ENCODE measurements at places on chromosomes 4 and X.

- no peak overlapping the region for H3K4me3 ChIP-seq
- peaks cover 37% of the 10 kb centered on the region for H3K36me3 ChIP-seq
- no peak for DNase-seq
- H3K4me1 ChIP-seq, result no peaks in the 10 kb centered on the region
These were observed 35.8 kb upstream of the LARP1B start for GRCh38 chr4:128025319-128025718.

DNA sequence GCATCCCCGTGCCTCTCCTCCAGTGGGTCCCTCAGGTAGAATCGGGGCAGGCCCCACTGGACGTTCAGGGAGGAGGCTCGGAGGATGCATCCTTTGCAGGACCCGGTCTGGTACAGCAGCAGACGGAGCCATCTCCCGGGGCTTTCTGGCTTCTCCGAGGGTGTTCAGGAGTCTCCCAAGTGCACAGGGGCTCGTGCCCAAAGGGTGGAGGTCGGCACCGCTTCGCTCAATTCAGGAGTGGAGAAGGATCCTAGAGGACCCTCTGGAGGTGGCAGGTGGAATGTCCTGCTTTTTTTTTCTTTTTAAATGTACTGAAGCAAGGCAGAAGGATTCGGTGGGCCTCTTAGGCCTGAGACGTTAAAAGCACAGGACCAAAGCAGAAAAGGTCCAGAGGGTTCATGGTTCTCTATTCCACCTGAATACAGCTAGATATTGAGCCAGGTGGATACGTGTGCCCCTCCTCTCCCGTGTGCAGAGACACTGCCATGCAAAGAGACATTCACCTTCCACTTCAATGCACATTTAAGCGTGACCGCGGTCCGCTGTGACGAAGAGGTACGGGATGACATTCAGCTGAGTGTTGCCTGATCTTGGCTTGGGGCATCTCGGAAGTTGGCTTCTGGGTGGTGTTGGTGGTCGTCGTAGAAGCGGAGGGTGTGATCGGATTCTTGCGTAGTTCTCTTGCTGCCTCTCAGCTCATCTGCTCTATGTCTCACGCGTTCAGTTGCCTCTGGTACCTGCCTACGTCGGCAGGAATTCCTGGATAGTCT, 281.2 kb upstream of the AGTR2 start:
- peaks cover 11% of the 10 kb centered on the region for H3K4me1 ChIP-seq
- H3K36me3 ChIP-seq, result no peaks in the 10 kb centered on the region
- no peak overlapping the region for H3K27ac ChIP-seq
- no peak for DNase-seq
- no peak overlapping the region for H3K4me3 ChIP-seq

DNA sequence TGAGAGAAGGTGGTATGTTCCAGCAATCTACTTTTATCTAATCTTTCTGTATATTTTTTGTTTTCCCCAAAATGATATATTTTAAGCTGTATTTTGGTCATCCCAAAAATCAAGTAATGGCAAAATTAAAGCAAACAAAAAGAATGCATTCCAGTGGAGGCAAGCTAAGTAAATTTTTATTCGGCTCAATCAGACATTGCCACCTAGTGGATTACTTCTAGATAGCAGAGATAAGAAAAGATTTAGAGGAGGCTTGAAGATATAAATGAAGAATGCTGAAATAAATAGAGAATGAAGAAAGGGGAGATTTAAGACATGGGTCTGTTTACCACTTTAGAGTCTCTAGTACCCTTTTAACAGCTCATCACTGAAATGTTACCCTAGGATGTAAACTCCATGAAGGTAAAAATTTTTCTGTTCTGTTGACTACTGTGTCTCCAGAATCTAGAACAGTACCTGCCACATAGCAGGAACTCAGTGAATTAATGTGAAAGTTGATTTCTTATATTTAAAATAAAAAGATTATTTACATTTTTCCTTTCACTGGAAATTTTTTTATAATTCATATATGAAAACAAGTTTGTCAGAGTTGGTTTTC, 110.9 kb upstream of the ANK2 start:
- no peak overlapping the region for H3K27ac ChIP-seq
- no peak overlapping the region for H3K4me3 ChIP-seq
- H3K27me3 ChIP-seq, result no peaks in the 10 kb centered on the region
- H3K4me1 ChIP-seq, result no peaks in the 10 kb centered on the region
- no peak for DNase-seq

- peaks cover 4% of the 10 kb centered on the region for H3K27me3 ChIP-seq
- DNase-seq, result no peak
- no peak overlapping the region for H3K27ac ChIP-seq
- H3K4me1 ChIP-seq, result no peaks in the 10 kb centered on the region
- no peaks in the 10 kb centered on the region for H3K36me3 ChIP-seq
- no peak overlapping the region for H3K4me3 ChIP-seq
These were observed 439.2 kb upstream of the FAM47C start for GRCh38 chrX:36568946-36569345.

DNA sequence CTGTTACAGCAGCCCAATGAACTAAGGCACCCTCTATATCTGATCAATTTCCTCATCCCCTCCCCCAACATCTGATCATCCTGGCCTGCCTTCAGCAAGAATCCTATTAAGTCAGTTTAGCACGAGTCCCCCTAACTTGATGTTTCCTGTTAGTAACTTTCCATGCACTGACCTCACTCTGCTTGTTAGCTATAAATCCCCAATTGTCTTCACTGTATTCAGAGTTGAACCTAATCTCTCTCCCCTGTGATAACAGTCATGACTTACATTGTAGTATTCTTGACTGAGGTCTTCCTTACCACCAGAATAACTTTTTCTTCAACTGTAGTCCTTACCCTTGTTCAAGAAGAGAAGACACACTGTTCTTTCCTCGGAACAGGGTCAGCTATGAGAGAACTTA, 8.5 kb downstream of the ANXA5 start:
- H3K27ac ChIP-seq, result no peak overlapping the region
- peaks cover 7% of the 10 kb centered on the region for H3K36me3 ChIP-seq
- H3K27me3 ChIP-seq, result no peaks in the 10 kb centered on the region
- no peak overlapping the region for H3K4me3 ChIP-seq

GRCh38 chrX:9596837-9597236, 132.0 kb downstream of the TBL1X start:
- H3K4me3 ChIP-seq, result no peak overlapping the region
- peaks cover 3% of the 10 kb centered on the region for H3K36me3 ChIP-seq
- no peak for DNase-seq
- H3K27ac ChIP-seq, result no peak overlapping the region

GRCh38 chr4:56271131-56271530, 116.2 kb downstream of the AASDH start:
- H3K4me1 ChIP-seq, result no peaks in the 10 kb centered on the region
- no peak overlapping the region for H3K4me3 ChIP-seq
- H3K27me3 ChIP-seq, result no peaks in the 10 kb centered on the region
- no peak overlapping the region for H3K27ac ChIP-seq
- DNase-seq, result no peak
- no peaks in the 10 kb centered on the region for H3K36me3 ChIP-seq

DNA sequence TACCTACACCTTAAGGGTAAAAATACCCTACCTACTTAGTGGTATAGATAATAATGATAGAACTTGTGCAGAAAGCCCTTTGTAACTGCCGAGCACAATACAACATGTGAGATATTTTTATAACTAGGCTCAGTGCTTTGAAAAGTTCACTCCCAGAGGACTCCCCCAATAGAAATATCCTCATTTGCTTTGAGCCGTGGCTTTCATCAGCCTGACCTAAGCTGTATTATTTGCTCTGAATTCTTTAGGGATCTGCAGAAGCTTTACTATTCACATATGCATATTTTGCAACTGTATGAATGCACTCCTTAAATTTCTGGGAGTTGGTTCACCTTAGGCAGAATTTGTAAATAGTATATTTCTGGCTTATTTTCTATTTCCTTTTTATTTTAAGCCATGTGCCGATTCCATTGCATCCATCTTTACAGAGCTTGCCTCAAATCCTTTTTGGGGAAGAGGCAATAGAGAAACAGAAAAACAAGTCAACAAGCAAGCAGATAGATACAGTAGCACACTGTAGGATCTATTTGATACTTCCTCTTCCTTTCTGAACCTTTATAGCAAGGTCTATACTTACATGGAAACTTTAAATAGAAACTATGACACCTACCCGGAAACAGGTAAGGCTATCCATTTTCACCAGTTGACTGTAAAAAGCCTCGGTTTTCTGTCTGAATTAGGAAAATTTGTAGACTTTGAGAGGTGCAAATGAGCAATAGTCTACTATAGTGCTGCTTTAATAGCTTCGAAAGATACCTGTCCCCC, 242.5 kb upstream of the VCX3A start:
- no peak overlapping the region for H3K4me3 ChIP-seq
- peaks cover 3% of the 10 kb centered on the region for H3K27me3 ChIP-seq
- no peak overlapping the region for H3K27ac ChIP-seq
- H3K4me1 ChIP-seq, result no peaks in the 10 kb centered on the region

- H3K27ac ChIP-seq, result peak overlapping the region; percentile 94
- H3K36me3 ChIP-seq, result no peaks in the 10 kb centered on the region
- peak; percentile 28 for DNase-seq
- peak overlapping the region; percentile 46 for H3K4me3 ChIP-seq
- H3K4me1 ChIP-seq, result peaks cover 62% of the 10 kb centered on the region
- H3K27me3 ChIP-seq, result peaks cover 4% of the 10 kb centered on the region
These were observed 17.6 kb downstream of the TKTL1 start for GRCh38 chrX:154313147-154313546.

GRCh38 chr4:86895692-86896488, 3.7 kb upstream of the C4orf36 start:
- peak; percentile 20 for DNase-seq
- H3K36me3 ChIP-seq, result no peaks in the 10 kb centered on the region
- peaks cover 6% of the 10 kb centered on the region for H3K27me3 ChIP-seq
- no peak overlapping the region for H3K27ac ChIP-seq
- peaks cover 17% of the 10 kb centered on the region for H3K4me1 ChIP-seq

DNA sequence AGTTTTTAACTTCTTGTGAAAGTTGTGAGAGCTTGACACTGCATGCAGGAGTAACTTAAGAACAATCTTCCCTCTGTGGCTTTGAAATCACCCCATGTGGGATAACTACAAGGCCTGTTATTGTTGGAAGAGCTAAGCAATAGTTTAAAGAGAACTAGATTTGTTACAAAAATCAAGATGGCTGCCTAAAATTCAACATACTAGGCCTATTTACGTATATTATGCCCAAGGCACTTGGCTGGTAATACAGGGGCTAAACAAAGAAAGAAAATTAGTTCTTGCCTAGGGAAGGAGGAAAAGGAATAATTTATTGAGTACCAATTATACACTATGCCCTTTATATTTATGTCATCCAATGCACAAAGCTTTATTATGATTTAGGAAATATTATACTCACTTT, 36.1 kb downstream of the DMD start:
- no peak for DNase-seq
- no peaks in the 10 kb centered on the region for H3K36me3 ChIP-seq
- H3K4me1 ChIP-seq, result no peaks in the 10 kb centered on the region
- H3K27ac ChIP-seq, result no peak overlapping the region
- peaks cover 8% of the 10 kb centered on the region for H3K27me3 ChIP-seq

GRCh38 chrX:118216509-118216908, 99.9 kb upstream of the KLHL13 start:
- H3K27me3 ChIP-seq, result peaks cover 3% of the 10 kb centered on the region
- H3K4me3 ChIP-seq, result no peak overlapping the region
- H3K36me3 ChIP-seq, result no peaks in the 10 kb centered on the region
- H3K4me1 ChIP-seq, result peaks cover 10% of the 10 kb centered on the region
- no peak for DNase-seq

DNA sequence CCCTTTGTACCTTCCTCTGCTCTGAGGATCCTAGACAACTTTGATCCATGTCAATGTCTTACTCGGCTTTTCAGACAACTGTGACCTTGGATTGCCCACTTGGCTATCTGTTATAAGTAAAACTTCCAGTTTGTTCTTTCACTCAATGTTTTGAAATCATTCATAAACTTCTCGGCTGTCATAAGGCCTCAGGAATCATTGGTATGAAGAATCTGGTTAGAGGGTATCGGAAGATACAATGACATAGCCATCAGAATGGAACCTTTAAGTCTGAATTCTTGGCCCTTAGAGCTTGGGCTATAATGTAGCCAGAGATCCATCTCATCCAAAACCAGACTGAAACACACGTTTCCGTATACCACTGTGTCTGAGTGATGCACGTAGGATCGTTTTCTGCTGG, 59.0 kb upstream of the WDR1 start:
- H3K4me3 ChIP-seq, result no peak overlapping the region
- DNase-seq, result no peak
- H3K27me3 ChIP-seq, result peaks cover 2% of the 10 kb centered on the region
- H3K4me1 ChIP-seq, result peaks cover under 1% of the 10 kb centered on the region

DNA sequence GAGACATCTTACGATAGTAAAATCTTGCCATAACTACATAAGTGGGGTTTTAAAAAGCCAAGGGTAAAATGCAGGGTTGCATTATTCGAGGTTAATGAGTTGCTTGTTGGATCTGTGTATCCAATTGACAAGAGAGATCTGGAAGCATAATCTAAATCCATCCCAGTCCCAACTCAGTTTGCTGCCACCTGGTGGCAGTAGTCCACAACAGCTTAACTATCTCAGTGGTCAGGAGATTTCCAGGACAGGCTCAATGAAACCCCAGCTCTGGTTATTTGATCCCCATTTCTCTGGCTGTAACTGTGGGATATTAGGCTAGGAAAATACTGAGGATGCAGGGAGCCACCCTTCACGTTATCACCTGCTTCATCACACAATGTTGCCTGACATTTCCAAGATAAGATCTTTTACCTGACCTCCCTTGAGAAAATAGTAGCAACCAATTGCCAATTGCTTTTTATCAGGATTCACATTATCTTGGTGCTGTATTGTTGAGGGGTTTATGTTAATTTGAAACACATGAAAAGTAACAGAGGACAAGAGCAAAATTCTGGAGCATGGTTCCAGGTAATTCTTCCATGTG, 88.2 kb upstream of the TNIP3 start:
- peak; percentile 50 for DNase-seq
- peaks cover 6% of the 10 kb centered on the region for H3K27me3 ChIP-seq
- no peak overlapping the region for H3K4me3 ChIP-seq
- peaks cover 51% of the 10 kb centered on the region for H3K4me1 ChIP-seq
